ENCODE measurements at places on chromosomes 2 and 18. TPM values are rescaled to one million over a fixed set of nuclear protein-coding genes. Genes with fewer than 3 reads are reported as not detected.

NCL gene
- total RNA-seq = 282 TPM

CD8B gene
- not detected for total RNA-seq

IL36RN gene
- total RNA-seq = not detected

CCDC85A gene
- total RNA-seq = not detected

- DNase-seq = no peak
These were observed 149.0 kb upstream of the CDH7 start for GRCh38 chr18:65601775-65602174.

GRCh38 chr18:37935086-37935485, 369.5 kb upstream of the CELF4 start:
- no peak for DNase-seq

DNA sequence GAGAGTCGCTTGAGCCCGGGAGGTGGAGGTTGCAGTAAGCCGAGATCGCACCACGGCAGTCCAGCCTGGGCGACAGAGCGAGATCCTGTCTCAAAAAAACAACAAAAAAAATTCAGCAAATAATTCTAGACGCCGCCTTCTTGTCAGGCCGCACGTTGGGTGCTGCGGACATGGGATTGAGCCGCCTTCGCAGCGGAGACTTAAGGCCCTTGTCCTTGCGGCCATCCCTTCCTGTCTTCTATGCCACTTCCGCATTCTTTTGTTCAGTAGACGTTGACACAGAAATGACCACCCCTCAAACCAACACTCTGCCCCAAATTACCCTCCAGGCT, 15.8 kb downstream of the PTPN18 start:
- peak; percentile 49 for DNase-seq

GRCh38 chr2:160368988-160369930, 124.3 kb downstream of the RBMS1 start:
- no peak for DNase-seq

- DNase-seq = no peak
These were observed 26.0 kb downstream of the TMEM127 start for GRCh38 chr2:96239745-96240264.

Data from SK-MEL-5 (cell line).